CD4-positive, alpha-beta T cell treated with Interleukin-2 at 100 ng/mL for 4 hours (primary cell): ENCODE measurements at places on chromosomes 1 and 21.
A peak's percentile ranks its signal among the peaks of the same experiment; 100 is the strongest.

GRCh38 chr1:158961178-158961577, 29.8 kb downstream of the PYHIN1 start:
- DNase-seq, result no peak

GRCh38 chr1:183636783-183637182, 1.2 kb upstream of the ARPC5 start:
- no peak for DNase-seq

GRCh38 chr1:154391086-154391770, 13.9 kb upstream of the IL6R start:
- DNase-seq, result no peak

- DNase-seq, result no peak
Measured at GRCh38 chr1:44661781-44662682, 12.2 kb downstream of the TMEM53 start.

DNA sequence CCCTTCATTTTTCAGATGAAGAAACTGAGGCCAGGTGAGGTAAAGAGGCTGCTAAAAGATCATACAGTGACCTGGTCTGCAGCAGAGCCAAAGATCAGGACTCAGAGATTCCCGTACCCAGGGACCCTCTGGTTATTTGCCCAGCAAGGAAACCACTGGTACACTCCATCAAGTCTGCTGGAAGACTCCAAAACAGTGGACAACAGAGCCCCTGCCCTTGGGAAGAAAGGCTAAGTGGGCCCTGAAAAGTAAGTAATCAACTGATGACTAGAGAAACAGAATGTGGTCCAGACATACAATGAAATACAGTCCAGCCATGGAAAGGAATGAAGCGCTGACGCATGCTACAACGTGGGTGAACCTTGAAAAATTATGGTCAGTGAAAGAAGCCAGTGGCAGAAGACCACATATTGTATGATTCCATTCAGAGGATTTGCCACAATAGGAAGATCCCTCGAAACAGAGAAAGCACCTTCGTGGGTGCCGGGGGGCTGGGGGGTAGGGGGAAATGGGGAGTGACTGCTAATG, 106.4 kb downstream of the ETS2 start:
- no peak for DNase-seq

- no peak for DNase-seq
Measured at GRCh38 chr1:200107004-200107470, 79.5 kb downstream of the NR5A2 start.

DNA sequence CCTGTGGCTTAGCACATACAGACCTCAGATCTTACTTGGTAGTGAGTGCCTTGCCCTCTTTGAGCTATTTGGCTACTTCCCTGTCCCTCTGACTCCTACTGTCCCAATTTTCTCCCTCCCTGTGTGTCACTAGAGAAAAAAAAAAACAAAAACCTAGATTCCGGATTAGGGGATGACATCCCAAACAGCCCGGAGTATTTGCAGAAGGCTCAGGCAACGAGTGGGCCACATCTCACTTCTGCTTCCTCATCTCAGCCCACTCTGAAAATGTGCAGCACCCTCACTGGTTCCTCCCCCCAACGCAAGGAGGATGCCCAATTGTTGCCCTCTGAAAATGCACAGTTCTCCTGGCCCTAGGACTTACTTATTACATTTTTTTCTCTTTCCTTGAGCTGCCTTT, 4.9 kb downstream of the NHLH1 start:
- DNase-seq, result no peak

- DNase-seq, result peak; percentile 87
Measured at GRCh38 chr1:11681071-11681771, at the start of gene MAD2L2. Gene MAD2L2 (minus strand): TSS chr1:11681148. CDS start chr1:11680601, 547 bp downstream.

DNA sequence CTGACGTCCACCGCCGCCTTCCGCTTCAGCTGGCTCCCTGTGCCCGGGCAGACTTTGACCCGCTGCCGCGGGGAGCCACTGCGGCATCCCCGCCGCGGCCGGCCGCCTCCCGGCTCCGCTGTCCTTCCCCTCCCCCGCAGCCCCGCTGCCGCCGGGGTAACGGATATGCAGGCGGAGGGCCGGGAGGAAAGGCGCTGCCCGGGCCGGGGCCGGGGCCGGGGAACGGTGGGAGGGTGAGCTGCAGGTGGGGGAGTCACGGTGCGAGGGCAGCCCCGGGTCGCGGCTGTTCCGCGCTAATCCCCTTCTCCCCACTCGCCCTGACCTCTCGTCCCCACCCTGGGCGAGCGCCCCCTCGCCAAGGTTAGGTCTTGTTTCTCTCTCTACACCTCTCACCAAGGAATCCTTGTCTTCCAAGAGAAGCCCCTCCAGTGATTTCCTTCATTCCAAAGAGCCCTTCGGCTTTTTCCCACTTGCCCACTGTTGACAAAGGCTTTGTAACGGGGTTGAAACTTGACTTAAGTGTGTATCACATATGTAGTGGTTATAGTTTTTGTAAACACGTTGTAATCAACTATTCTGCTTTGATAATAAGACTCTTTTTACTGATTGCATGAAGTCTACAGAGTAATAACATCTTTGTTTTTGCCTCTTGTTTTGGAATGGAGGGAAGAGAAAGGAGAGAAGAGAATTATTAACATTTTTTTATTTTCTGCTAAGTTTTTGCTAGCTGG, 669 bp downstream of the XPR1 start:
- peak; percentile 46 for DNase-seq

- DNase-seq, result no peak
Measured at GRCh38 chr1:234208791-234209190, 164.5 kb upstream of the COA6 start.

GRCh38 chr1:48725341-48726046, 51.2 kb downstream of the BEND5 start:
- DNase-seq, result no peak

DNA sequence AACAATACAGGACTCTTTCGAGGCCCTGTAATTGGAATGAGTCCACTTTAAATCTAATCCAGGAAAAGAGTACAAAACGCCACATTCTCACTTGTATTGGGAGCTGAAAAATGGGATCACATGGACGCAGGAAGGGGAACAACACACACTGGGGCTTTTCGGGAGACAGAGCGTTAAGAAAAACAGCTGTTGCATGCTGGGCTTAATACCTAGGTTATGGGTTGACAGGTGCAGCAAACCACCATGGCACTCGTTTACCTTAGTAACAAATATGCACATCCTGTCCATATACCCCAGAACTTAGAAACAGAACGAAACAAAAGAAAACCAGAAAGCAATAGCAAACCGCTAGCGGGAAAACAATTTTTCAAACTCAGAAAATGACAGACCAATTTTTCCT, 1532.7 kb upstream of the TPTE start:
- DNase-seq, result no peak

DNA sequence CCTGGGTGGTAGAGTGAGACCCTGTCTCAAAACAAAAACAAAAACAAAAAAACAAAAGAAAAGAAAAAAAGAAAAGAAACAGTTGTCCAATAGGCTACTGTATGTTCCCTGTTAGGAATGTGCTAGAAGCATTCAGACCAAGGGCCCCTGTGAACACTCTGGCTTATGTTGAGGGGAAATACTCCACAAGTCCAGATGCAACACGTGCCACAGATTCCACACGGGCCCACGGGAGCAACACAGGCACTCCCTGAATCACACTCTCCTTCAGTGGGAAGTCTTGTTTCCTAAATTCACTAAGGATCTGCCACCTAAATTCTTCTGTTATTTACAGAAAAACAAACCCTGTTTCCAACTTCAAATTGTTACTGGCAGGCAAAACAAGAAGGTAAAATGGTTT, 291.1 kb downstream of the PCP4 start:
- DNase-seq, result no peak

DNA sequence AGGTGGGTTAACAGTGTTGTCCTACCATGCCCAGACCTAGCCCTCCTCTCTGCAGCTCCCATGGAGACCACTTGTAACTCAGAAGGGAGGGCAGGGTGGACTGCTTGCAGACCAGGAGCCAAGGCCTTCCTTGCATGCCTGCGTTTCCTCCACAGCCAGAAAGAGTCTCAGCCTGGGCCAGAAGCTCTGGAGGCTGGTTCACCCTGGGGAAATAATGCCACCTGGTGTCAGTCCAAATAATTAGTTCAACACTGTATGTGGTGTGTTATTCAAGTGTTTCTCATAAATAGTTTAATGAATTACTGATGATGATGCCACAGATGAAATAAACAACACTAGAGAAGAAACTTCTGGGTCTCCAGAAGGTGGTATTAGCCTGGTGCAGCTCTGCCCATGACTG, 16.9 kb upstream of the VANGL1 start:
- no peak for DNase-seq

- no peak for DNase-seq
Measured at GRCh38 chr1:7680955-7681268, 90.2 kb upstream of the VAMP3 start.

DNA sequence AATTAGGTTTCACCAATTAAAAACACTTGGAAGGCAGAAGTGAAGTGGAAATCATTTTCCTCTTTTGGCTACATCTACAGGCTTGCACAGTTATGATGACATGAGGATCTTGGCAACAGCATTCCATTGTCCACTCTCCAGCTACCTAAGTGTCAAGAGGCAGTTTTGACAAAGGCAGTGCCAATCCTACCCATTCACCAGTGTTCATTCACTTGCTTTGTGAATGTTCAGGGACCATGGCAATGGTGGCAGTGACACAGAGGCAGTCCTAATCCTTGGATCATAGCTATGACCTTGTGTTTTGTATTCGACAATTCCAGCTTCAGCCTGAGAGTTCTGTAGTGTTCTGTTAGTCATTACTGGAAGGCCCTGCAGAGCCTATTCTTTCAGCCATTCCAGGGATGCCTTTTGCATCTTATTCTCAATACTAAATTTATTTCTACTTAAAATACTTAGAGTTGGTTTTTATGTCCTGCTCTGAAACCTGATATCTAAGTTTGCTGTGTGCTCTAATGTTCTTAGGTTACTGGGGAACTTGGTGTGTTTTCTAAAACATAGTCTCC, 36.7 kb downstream of the CRB1 start:
- no peak for DNase-seq

- no peak for DNase-seq
Measured at GRCh38 chr1:31327381-31327780, 30.5 kb downstream of the ZCCHC17 start.

DNA sequence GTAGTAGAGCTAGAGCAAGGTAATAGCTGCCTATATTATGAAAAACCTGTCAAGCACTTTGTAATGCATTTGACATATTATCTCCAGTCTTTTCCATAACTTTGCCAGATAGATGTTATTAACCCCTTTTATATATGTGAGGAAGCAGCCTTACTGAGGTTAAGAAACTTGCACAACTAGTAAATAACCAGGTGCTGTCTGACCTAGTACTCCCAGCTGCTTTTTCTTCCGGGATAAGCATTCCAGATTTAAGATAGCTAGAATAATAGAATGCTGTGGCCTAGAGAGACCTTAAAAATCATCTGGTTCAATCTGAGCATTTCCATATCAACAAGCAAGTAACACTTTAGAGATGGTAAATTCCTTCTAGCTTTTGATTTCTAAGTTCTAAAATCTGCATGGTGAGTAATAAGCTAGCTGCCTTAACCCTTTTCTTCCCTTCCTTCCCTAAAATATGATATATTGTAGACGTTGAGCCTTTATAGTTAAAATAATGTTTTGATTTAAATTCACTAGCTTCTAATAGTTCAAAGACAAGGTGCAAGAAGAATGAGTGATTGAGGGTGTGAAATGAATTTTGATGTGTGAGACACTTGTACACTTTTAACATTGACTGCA, 1.8 kb downstream of the SH3GLB1 start:
- DNase-seq, result no peak

DNA sequence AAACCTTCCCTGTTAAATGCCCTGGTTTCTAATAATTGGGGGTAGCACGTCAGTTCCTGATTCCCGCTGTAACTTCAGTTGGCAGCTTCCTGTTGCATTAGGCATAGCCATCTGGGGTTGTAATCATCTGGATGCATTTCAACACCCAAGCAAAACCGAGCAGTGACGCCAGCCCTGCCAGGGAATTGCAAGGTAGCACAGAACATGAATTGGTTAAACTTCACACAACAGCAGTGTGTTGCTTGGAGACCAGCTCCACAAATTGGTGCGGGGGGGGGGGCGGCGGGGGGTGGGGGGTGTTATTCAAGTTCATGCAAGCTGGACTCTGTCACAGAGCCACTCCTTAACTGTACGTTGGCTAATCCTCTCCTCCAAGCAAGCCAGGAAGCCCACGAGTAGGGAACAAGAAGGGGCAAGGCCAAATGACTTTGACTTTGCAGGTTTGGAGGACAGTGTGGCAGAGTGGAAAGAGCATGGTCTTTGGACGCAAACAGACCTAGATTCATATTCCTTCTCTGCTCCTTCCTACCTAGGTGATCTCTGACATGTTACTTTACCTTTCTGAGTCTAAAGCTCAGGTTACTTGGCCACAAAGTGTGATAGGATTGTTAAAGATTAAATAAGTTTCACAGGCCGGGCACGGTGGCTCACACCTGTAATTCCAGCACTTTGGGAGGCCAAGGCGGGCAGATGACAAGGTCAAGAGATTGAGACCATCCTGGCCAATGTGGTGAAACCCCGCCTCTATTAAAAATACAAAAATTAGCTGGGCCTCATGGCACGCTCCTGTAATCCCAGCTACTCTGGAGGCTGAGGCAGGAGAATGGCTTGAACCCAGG, 4.7 kb downstream of the LAX1 start:
- DNase-seq, result no peak

- no peak for DNase-seq
Measured at GRCh38 chr1:162772571-162773154, 17.8 kb upstream of the HSD17B7 start.

DNA sequence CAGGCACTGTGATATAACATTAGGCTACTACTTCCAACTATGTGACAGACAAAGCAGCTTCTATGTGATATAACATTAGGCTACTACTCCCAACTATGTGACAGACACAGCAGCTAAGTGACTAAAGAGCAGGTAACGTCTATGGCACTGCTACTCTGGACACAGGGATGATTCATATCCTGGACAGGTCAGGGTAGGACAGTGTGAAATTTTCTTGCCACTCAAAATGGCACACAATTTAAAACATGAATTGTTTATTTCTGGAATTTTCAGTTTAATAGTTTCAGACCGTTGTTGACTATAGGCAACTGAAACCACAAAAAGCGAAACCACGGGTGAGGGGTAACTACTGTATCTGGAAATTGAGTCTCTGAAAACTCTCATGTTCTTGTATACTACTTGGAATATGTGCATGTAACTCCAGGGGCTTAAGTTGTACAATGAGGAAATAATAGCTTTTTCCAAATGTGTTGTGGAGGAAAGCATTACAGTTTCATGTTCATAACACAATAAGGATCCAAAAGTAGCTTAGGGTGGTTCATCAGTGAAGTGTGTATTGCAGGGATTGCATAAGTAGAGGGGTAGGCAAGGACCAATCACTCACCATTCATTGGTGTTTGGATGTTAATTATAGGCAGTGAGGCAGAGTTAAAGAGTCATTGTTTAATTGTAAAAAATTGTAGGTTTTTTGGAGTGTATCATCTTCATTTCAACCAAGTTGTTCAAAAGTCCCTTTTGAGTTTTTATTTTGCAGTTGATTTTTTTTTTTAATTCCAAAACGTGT, 5.3 kb downstream of the DTL start:
- no peak for DNase-seq

DNA sequence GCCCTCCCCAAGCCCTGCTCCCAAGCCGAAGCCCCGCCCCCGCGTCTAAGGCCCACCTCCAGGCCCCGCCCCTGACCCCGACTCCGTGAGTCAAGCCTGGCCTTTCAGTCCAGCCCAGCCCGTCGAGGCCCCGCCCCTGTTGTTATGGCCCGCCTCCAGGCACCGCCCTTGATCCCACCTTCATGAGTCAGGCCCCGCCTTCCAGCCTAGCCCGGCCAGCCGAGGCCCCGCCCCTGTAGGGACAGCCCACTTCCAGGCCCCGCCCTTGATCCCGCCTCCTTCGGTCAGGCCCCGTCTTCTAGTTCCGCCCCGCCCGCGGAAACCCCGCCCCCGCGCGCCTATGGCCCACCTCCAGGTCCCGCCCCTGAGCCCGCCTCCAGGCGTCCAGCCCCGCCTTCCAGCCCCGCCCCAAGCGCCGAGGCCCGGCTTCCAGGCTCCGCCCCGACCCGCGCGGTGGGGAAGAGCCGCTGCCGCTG, 247 bp upstream of the DOP1B start:
- DNase-seq, result peak; percentile 99
